ENCODE measurements at places on chromosomes 7 and 10.

- no peak for DNase-seq
Measured at GRCh38 chr7:136045181-136045580, 68.0 kb upstream of the MTPN start.

DNA sequence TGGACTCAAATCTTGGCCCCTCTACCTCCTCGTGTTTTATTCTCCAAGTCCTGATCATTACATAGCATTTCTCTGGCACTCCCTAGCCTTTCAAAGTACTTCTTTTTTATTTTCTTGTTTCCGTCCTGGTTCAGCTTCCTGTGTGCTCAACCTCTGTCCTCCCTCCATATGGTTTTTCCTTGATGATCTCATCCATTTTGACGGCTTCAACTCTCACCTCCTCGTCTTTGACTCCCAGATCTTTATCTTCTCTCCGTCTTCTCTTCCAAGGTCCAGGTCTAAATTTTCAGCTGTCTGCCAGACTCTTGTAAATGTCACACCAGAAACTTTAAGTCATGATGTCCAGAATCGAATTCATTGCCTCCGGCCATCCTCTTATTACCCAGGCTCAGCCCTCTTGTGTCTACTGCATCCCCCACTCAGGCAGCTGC lies 23.3 kb upstream of the GFRA1 start:
- DNase-seq = no peak

DNA sequence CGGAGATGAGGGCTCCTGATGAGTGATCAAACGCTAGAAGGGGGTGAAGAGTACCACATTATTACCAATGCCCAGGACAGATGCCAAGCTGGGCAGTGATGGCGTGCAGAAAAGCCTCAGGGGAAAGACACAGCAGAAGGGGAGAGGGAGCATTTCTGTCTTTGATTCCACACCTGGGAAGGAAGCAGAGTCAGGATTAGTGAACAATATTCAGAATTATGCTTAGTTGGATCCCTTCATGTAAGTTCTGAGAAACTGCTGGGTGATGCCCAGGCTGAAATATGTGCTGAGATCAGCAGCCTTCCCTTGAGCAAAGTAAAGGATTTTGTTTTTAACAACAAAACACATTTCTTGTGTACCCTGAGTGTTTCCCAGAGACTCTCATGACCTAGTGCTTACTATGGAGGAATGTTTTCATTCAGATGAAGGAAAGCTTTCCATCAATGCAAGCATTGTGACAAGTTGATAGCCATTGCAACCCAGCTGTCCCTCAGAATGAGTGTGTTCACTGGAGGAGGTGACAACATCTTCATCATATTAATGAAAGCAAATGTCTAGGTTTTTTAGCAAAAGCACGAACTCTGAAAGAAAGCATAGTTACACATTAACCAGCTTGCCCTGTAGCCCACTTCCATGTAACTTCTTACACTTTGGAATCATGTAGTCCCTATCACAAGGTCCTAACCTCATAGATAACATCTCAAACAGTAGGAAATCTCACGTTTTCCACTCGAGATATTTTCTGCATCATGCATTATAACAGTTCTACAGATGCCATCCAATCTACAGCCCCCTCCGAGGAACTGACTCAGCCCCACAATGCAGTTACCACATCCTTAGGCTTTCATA lies 23.8 kb upstream of the AKR1C1 start:
- DNase-seq = no peak

DNA sequence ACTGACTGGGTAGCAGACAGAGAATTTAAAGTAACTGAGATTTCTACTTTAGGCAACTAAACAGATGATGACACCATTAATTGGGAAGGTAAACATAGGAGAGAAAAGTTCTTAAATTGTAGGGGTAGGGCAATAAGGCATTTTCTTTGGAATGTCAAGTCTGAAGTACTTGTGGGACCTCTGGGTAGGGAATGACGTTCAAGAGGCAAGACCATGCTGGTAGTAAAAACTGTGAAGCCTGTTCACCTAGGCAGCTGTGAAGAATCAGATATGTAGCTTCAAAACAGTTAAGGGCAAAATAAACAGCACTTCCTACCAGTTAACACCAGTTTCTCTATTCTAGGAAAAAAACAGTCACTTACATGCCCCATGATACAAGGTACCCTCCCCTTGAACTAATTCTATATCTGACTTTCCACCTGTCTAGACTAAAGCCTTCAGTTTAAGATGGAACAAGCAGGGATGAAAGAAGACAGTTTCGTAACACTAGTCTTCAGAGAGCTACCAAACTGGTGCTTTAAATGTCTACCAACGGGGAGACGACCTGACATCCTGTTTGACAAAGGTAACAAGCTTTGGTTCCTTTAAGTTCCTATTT lies 63.1 kb upstream of the KCNIP2 start:
- DNase-seq = no peak

GRCh38 chr10:3107426-3107961 lies 40.1 kb downstream of the PFKP start:
- no peak for DNase-seq

DNA sequence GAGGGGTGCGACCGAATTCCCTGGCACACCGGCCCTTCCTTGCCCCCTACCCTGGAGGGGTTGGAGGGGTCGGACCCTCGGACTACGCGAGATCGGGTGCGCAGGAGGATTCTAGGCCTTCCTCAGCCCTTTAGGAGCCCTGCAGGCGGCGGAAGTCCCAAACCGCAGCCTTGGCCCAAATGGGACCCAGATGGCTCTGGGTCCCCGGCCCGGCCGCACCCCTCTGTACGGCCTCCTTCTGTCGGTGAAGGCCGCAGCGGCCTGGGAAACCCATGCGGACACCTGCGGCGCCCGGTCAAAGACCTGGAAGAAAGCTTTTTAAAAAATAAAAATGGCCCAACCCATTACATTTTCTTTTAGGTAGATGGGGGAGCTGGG lies 2.4 kb upstream of the VAX1 start:
- no peak for DNase-seq

DNA sequence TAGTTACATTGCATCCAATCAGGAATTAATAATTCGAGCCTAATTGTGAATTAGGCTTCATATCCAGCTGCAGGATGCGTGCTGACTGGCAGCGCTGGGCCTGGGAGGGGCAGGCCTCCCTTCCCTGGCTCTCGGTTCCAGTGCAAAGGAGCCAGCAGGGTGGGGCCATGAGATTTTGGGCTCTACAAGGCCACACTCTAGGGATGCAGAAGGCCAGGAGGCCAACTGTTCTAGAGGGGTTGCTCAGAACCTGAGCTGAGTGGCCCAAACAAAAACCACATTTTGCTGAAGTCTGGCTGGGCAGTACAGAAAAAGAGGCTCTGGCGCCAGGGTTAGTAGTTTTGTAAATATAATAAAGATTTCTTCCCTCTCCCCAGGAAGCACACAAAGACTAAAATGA lies 72.3 kb downstream of the CLEC2L start:
- no peak for DNase-seq

DNA sequence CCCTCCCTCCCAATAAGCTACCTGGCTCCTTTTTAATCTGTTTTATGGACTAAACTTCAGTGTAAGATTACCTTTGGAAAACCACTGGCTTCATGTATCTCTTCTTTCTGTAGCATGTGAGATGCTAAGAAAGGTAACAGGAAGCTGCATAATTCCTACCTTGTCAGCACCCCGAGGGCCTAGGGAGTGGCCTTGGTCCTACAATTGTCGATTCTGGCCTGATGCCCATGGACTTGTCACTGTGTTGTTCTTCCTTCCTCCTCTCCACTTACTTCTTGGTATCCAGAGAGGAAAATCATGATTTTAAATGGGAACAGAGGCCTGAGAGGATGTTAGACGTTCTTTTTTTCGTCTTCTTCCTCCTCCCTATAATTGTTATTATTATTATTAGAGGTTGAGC lies 42.9 kb upstream of the PDZD8 start:
- DNase-seq = no peak

- DNase-seq = no peak
Measured at GRCh38 chr10:26043469-26043868, 109.4 kb downstream of the MYO3A start.

- no peak for DNase-seq
Measured at GRCh38 chr10:99395750-99396445, 34.5 kb downstream of the GOT1 start.

- DNase-seq = no peak
Measured at GRCh38 chr10:61409157-61409556, 44.0 kb downstream of the TMEM26 start.

GRCh38 chr7:141339603-141340002 lies 211.6 kb upstream of the AGK start:
- DNase-seq = peak; percentile 68

DNA sequence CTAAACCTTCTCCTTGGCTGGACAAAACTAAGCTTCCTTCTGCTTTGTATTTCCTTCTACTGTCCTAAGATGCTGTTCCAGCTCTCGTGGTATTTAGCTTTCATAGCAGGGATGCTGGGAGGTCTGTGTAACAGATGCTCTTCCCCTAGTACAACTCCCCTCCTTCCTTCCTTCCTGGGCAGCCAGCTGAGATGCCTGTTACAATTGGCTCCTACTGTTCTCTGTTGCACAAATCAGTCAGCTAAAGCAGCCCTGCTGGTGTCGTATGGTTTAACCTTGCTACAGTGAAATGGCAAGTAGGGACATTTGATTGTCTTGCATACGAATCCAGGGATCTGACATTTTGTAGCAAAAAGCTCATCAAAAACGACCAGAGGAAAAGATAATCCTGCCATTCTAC lies 143.8 kb downstream of the ARHGAP21 start:
- DNase-seq = no peak

- no peak for DNase-seq
Measured at GRCh38 chr10:103442031-103442461, 10.1 kb downstream of the CALHM2 start.

GRCh38 chr10:48792687-48793096 lies 108.0 kb downstream of the WDFY4 start:
- DNase-seq = no peak

DNA sequence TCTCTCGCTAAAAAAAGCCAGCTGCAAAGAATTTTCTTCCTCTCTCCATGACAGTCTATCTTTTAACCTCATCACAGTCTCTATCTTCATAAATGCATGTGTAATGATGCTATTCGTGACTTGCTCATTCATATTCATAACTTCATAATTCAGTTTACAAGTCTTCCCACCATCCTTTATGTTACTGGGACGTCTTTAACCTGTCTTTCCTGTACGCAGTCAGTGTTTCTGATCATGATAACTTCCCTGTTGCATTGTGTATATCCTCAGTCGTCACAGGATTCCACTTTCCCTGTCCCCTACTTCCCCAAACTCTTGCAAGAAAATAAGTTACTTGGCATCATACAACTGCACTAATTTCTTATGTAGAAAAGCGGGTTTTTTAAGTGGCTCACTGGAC lies 165.6 kb upstream of the ASAH2 start:
- no peak for DNase-seq

DNA sequence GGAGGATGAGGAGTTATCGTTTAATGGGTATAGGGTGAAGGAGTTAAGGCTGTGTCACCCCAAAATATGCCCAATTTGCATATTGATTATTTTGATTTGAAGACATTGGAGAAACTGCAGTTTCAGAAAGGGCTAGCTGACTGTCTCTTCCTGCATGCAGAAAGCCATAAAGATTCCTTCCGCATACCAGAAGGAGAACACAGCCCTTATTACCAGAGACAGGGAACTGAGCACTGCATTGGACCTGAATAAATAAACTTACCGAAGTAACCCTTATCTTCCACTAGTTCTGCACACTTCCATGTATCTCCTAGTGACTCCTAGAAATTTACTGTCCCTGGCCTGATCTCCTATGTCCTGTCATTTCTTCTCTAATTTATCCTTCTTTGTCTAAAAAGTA lies 821.9 kb upstream of the AUTS2 start:
- no peak for DNase-seq

DNA sequence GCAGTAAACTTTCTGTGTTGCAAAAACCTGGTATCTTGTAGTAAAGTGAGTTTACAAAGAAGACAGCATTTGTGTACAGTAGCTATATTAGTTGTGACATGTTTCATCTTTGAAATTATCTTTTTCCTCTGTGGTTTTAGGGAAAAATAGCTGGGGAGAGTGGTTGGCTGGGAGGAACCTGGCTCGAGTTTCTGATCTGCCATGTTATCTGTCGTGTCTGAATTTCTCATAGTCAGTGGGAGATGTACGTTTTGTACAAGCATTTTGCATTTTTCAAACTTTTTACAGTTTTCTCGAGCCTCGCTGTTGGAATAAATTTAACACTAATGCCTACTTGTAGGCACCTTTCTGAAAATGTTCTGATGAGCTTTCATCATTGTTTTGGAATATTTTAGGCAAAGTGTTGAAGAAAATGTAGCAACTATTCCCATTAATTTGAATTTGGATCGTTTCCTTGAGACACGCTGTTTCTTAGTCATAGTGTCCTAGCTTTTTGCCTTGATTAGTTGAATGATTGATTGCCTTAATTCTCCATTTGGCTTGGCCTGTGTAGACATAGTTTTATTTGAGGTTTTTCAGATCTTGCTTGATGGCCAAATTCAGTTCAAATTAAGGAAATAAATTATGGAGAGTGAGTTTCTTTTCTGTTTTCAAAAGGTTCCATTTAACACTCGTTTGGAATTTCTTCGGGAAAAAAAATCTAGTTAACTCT lies 65.1 kb downstream of the CAMK1D start:
- DNase-seq = no peak

DNA sequence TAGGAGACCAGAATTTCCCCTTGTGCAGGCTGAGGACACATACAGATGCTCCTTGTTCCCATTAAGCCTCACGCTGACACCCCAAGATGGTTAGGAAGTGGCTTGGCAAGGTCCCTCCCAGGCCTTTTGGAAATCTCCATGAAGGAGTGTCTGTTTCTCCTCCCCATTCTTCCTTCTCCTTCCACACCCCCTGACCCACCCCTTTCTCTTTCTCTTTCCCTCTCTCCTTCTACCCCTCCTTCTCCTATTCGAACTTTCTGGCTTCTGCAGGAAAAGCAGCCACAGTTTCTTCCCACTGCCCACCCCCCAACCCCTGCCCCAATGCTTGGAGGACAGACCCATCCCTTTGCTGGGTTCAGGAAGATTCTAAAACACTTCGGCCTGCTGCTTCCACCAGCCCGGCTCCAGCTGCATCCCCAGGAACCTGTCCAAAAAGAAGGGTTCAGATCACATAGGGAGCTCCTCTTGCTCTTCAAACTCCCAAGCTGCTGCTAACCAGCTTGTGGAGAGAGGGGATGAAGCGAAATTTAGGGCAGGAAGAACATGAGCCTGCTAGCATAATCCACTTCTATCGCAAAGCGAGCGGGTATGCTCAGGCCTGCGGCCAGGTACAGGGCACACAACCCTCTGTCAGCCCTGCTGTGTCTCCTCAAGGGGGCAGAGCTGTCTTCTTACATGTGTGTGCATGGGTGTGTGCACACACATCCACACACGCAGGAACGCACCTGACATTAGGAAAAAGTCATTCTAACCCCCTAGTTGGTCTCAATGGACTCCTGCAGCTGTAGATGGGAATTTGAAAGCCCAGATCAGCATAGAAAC lies 80.4 kb downstream of the PPP1R3C start:
- peak; percentile 14 for DNase-seq

GRCh38 chr7:75629044-75629443 lies 109.7 kb downstream of the HIP1 start:
- no peak for DNase-seq

- no peak for DNase-seq
Measured at GRCh38 chr10:70688828-70689227, 16.5 kb downstream of the ADAMTS14 start.

DNA sequence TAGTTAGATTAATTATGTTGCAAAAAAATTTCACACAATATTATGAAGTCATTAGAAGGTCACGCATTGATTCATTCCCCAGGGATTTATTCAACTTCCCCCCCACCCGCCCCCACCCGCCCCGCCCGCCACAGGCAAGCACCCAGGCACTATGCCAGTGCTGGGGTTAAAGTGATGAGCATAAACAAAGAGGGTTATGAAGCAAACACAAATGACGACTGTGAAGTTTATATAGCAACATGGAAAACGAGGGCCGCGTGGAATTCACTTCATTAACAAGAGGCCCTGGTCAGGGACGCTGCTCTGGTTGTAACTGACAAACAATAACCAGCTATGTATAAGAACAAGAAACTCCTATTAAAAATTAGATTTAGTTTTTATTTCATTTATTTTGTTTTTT lies 656.5 kb upstream of the COBL start:
- no peak for DNase-seq

Measured in RPMI8226 (cell line).